ENCODE measurements at places on chromosomes 2 and 18. TPM values are rescaled to one million over a fixed set of nuclear protein-coding genes. Genes with fewer than 3 reads are reported as not detected.

IFT172 gene
- total RNA-seq, result 40.4 TPM

CYP26B1 gene
- under 0.01 TPM for total RNA-seq

PCGF1 gene
- total RNA-seq, result 21.2 TPM

TEKT4 gene
- not detected for total RNA-seq

TNFRSF11A gene
- 0.66 TPM for total RNA-seq
